ENCODE measurements at places on chromosomes 4 and X. TPM values are rescaled to one million over a fixed set of nuclear protein-coding genes. Genes with fewer than 3 reads are reported as not detected.
A peak's percentile ranks its signal among the peaks of the same experiment; 100 is the strongest.

- H3K27ac ChIP-seq, result peak within 1 kb of the TSS; percentile 48
- no peak for DNase-seq
- H3K27me3 ChIP-seq, result no peaks in the 10 kb centered on the region
Measured at GRCh38 chr4:155666344-155667221, at the start of gene GUCY1A1. TSS of gene GUCY1A1 (plus strand) at chr4:155666848. CDS start at chr4:155696868, 30,020 bp downstream.

DNA sequence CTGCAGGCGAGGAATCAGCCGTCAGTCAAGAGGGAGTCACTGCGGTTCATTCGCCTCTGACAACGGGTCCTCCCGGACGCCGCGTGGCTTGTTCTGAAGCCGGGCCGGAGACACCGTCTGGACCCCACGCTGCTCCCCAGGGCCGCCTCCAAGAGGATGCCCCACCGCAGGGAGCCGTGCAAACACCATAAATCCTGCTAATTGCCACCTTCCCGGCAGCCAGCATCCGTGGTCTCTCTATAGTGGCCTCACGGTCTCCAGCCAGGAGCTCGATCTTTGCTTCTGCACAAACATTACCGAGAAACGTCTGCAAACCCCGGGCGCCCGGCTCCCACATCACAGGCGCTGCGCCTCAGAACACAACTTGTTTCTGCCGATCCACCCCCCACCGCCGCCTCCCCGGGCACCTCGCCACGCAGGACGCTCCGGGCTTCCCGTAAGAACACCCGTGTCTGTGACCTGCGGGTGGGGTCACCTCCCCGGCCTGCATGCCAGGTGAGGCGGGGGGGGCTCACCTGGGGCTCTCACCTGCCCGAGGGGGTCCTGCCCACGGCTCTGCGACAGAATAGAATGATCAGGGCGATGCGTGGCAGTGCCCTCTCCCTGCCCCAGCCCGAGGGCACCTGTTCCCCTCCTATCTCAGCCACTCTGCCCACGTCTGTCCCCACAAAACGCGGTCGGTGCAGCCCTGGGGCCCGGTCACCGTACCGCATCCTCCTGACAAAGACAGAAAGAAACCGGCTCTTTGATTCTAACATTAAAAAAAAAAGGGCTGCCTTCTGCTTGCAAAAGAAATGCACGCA is 32.4 kb upstream of the PPP2R3B start:
- no peaks in the 10 kb centered on the region for H3K36me3 ChIP-seq
- no peak for DNase-seq
- H3K4me3 ChIP-seq, result no peak overlapping the region
- no peak overlapping the region for H3K27ac ChIP-seq
- no peaks in the 10 kb centered on the region for H3K27me3 ChIP-seq

DNA sequence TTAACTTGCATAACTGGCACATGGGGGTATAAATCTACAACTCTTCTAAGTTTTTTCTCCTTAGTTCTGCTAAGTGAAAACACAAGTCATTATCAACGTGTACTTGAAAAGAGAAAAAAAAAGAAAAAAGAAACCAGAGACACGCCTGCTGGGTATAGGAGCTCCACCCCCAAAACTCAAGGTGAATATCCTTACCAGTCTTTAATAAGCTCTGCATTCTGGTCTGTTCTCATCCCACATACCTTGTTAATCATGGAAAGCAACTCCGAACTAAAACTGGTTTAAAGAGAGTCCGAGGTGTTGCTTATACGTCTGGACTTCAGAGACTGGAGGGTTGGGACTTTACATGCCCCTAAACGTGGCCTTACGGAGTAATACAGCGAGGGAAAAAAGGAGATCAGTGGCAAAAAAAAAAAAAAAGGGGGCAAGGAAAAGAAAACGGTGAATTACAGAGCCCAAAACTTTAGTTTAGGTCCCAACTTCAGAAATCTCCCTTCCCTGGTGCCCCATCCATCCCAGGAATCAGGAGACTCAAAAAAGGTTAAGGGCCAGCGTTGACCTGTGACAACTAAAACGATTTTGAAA is 1.0 kb downstream of the PGRMC2 start:
- H3K36me3 ChIP-seq, result no peaks in the 10 kb centered on the region
- peak overlapping the region; percentile 95 for H3K27ac ChIP-seq
- no peaks in the 10 kb centered on the region for H3K27me3 ChIP-seq

GRCh38 chr4:153755186-153755585 is 4.6 kb downstream of the RNF175 start:
- DNase-seq, result no peak
- no peak overlapping the region for H3K4me3 ChIP-seq
- H3K36me3 ChIP-seq, result no peaks in the 10 kb centered on the region
- H3K4me1 ChIP-seq, result no peaks in the 10 kb centered on the region

Gene RPS6KA3
- total RNA-seq, result 33.9 TPM

Measured in tibial nerve (tissue), 4 donors.